ENCODE measurements at places on chromosomes 7 and 10. TPM values are rescaled to one million over a fixed set of nuclear protein-coding genes. Genes with fewer than 3 reads are reported as not detected.

Gene NKX1-2
- not detected for total RNA-seq

Gene CYP2C9
- total RNA-seq = not detected

- peak overlapping the region; percentile 21 for H3K4me3 ChIP-seq
- peak overlapping the region; percentile 63 for H3K27ac ChIP-seq
- H3K36me3 ChIP-seq = peaks cover 2% of the 10 kb centered on the region
- H3K4me1 ChIP-seq = peaks cover 26% of the 10 kb centered on the region
- DNase-seq = peak; percentile 36
- no peaks in the 10 kb centered on the region for H3K27me3 ChIP-seq
Observed at GRCh38 chr10:381805-382204, 246.6 kb downstream of the ZMYND11 start.

DNA sequence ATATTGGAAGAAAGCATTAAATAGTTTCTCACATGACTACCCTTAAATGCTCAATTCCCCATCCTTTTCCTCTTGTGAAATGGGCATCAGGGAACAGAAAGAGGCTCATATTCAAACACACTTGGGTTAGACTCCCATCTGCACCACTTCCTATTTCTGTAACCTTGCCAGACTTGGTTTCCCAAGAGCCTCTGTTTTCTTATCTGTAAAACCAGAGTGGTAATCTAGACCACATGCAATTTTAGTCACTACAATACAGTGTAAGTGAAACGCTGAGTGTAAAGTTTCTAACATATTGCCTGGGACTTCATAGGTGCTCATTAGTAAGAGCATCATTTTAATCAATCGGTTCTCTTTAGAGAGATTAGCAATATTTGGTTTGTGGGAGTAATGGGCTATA, 136.3 kb downstream of the SORCS1 start:
- H3K36me3 ChIP-seq = no peaks in the 10 kb centered on the region
- no peak overlapping the region for H3K27ac ChIP-seq
- H3K4me3 ChIP-seq = no peak overlapping the region
- no peaks in the 10 kb centered on the region for H3K4me1 ChIP-seq

DNA sequence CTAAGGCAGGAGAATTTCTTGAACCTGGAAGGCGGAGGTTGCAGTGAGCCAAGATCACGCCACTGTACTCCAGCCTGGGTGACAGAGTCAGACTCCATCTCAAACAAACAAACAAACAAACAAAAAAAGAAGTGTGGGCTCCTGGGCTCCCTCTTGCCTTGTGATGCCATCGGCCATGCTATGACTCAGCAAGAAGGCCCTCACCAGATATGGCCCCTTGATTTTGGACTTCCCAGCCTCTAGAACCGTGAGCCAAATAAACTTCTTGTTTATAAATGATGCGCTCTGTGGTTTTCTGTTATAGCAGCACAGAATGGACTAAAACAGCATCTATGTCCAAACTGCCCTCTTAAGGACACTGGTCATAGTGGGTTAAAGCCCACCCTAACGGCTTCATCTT, 29.9 kb upstream of the RHEB start:
- DNase-seq = no peak
- H3K4me3 ChIP-seq = no peak overlapping the region
- peaks cover 23% of the 10 kb centered on the region for H3K27me3 ChIP-seq
- no peak overlapping the region for H3K27ac ChIP-seq

DNA sequence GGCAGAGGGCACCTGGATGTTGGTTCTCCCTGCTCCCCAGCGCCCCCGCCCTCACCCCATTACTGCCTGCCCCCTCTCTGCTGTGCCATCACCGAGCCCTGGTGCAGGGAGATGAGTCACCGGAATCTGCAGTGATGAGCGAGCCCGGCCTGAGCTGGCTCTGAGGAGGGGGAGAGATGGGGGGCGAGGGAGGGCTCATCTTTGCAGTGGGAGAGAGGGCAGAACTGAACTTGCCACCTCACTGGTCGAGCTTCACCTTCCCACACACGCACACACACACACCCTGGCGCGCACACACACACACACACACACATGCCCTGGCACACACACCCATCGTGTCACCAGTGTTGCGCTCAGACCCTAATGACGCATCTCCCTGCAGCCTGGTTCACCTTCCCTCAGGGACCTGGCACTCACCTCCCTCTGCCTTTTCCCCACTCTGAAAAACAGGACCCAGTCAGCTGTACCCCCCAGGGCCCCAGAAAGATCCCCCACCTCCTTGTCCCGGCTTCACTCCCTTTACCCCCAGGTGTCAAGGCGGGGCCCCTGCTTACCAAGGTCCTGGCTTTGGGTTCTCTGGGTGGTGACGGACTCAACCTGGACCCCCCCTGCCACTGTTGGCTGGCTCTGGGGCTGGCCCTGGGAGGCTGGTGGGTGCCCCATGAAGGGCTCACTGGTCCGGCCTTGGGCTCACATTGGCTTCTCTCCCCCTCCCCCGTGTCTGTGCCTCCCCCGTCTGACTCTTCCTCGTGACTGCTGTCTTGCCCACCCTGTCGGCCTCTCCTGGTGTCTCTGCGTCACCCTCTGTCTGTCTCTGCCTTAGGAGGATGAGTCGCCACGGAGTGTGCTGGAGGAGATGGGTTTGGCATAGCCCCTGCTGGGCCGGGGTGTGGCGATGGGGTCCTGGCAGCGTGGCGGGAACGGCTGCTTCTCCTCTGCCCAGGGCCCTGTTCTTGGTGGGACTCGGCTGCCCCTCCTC, 5.4 kb downstream of the VGF start:
- H3K36me3 ChIP-seq = peaks cover 16% of the 10 kb centered on the region
- no peak overlapping the region for H3K4me3 ChIP-seq
- peaks cover 14% of the 10 kb centered on the region for H3K27me3 ChIP-seq
- no peak overlapping the region for H3K27ac ChIP-seq
- H3K4me1 ChIP-seq = peaks cover 22% of the 10 kb centered on the region

DNA sequence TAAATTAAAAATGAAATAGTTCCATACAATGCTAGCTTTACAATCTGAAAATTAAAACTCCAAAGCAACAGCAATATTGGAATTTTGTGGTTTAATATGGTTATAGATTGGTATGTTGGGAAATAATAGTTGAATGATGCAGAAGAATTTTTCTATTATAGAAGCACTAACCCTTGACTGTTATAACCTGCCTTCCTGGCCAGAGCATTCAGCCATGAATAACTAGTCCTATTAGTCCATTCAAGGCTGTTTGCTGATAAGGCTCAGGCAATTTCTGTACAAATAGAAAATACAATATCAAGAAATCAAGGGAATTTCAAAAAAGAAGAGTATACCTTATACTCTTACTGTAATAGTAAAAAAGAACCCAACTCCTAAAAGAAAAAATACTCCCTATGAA, 101.6 kb upstream of the SP4 start:
- no peaks in the 10 kb centered on the region for H3K27me3 ChIP-seq
- H3K4me3 ChIP-seq = no peak overlapping the region
- no peak overlapping the region for H3K27ac ChIP-seq
- no peak for DNase-seq
- H3K4me1 ChIP-seq = peaks cover 10% of the 10 kb centered on the region

DNA sequence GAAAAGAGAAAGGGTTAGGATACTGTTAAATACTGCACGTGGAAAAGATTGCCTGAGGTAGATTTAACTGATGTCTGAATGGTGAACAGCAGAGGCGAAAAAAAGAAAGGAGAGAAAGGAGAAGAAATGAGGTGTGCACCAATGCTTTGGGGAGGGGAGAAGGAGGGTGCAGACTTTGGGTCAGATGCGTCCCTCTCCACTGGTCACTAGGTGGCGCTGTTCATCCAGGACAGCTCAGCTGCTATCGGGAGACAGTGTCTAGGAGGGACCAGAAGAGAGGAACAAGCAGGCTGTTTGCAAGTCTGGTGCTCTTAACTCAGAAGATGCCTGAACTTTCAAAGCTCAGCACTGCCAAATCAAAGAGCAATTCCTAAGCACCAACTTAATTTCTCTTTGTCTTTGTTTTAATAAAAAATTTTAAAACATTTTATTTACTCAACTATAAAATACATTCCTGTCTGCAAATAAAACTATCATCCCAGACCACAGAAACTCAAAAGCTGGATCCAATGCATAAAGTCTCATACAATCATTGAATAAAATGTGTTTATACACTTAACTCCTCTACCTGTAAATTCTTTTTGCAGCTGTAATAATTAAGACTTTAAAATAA, 83.9 kb upstream of the PDLIM1 start:
- DNase-seq = peak; percentile 84
- peaks cover 27% of the 10 kb centered on the region for H3K27me3 ChIP-seq
- no peak overlapping the region for H3K27ac ChIP-seq
- H3K4me1 ChIP-seq = peaks cover 5% of the 10 kb centered on the region
- H3K4me3 ChIP-seq = no peak overlapping the region
- H3K36me3 ChIP-seq = no peaks in the 10 kb centered on the region

DNA sequence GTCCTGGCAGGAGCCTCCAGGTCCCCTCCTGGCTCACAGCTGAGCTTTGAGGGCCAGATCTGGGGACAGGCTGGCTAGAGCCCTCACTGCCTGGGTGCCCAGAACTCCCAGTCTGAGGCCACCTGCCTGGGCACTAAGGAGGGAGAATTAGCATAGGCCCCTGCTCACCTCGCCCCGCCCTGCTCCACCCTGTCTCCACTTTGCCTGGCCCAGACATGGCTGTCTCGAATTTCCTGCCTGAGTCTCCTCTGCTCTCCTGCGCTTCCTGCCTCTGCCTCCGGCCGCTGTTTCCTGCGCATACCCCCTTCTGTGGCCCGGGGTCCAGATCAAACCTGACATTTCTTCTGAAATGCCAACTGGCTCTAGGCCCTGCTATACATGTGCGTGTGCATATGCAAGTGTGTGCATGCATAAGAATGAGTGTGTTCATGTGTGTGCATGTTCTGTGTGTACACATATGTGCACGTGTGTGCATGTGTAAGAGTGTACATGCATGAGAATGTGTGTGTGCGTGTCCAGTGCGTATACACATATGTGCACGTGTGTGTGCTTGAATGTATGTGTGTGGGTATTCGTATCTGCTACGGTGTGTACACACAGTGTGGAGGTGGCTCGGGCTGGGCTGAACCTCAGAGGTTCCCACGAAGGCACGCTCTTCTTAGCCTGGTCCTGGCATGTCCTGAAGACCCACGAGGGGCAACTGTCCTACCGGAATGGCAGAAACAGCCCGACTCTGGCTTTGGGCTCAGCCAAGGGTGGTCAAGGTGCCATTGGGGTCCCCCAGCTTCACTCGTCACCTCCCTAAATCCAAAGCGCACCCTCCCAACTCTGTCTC, 64.9 kb downstream of the MYL10 start:
- peaks cover 5% of the 10 kb centered on the region for H3K27me3 ChIP-seq
- peaks cover 3% of the 10 kb centered on the region for H3K4me1 ChIP-seq

- no peak for DNase-seq
- H3K27me3 ChIP-seq = peaks cover 5% of the 10 kb centered on the region
- peaks cover 32% of the 10 kb centered on the region for H3K4me1 ChIP-seq
Observed at GRCh38 chr10:104342941-104343411, 4.7 kb upstream of the ITPRIP start.

Data from activated CD4-positive, alpha-beta T cell treated with anti-CD3 and anti-CD28 coated beads, Interleukin-2, amount 10 ng/mL, durations not matched to agents 7 days and 5 days (primary cell).